ENCODE measurements at places on chromosomes 5 and 9. TPM values are rescaled to one million over a fixed set of nuclear protein-coding genes. Genes with fewer than 3 reads are reported as not detected.

S100Z gene
- total RNA-seq = 0.87 TPM

DNA sequence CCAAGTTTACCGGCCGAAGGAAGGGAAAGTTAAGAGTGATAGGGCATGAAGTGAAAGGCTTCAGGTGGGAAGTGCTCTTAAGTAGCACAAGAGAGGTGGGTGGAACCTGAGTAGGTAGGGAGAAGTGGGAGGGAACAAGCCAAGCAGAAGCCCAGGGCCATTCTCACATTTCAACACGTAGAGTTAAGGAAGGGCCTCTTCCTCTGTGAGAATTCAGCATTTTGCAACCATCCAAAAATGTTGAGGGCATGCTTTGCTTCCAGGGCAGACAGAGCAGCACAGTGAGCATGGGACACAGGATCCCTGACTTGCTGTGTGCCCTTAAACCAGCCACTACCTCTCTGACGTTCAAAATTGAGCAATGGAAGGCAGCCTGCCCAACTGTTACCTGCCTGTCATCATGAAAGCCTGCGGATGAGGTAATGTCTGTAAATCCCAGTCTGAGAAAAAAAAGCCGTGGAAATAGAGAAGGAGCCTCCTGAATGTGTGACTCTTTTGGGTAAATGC, 3.3 kb downstream of the CYFIP2 start:
- DNase-seq = no peak

DNA sequence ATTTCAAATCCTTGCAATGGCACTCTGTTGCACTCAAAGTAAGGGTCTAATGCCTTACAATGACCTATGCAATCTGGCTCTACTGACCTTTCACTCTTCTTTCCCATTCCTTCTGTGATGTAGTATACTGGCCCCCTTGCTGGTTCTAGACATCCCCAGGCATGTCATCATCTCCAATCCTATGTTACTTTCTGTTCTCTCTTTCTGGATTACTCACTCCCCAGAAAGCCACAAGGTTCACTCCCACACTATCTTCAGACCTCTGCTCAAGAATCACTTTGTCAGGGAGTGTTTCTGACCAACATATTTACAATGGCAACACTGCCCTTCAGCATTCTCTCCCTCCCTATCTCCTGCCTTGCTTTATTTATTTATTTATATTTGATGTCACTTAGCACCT, 802.2 kb upstream of the WWC1 start:
- DNase-seq = no peak

AGXT2 gene
- not detected for total RNA-seq

GRCh38 chr9:38284588-38285051, 107.9 kb upstream of the ALDH1B1 start:
- no peak for DNase-seq

OLFM1 gene
- 21.0 TPM for total RNA-seq
